ENCODE measurements at places on chromosomes 3 and 15.

GRCh38 chr3:67619991-67620390 lies 34.4 kb downstream of the SUCLG2 start:
- no peak for DNase-seq

GRCh38 chr3:61425356-61425755 lies 136.0 kb upstream of the PTPRG start:
- DNase-seq = no peak

DNA sequence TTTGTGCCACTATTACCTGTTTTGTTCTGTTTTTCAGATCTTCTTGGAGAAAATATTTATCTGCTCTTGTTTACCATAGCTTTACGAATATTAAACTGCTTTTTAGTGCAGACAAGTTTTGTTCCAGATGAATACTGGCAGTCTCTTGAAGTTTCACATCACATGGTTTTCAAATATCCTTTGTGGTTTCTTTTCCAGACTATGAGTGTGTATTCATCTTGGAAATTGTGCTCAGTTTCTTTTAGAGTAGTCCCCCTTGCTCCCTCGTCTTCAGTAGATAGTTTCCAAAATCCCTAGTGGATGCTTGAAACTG lies 1.2 kb downstream of the PIGB start:
- DNase-seq = no peak

- no peak for DNase-seq
Observed at GRCh38 chr3:11556851-11557644, 86.7 kb downstream of the VGLL4 start.

DNA sequence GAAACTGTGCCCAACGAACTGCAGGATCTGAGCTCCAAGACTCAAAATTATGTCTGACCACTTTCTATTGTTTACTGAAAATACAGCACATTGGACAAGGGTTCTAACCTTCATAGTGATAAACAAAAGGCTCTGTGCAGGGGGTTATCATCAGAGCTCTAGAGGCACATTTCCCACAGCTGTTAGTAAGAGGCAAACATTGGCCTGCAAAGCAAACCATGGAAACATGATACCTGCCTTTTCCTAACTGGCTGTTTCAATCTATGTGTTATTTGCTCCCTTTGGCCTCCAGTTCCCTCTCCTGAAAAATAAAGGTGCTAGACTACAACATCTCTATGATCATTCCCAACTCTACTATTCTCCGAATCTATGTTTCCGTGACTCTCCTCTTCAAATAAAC lies 159.7 kb upstream of the ARHGEF26 start:
- DNase-seq = no peak

DNA sequence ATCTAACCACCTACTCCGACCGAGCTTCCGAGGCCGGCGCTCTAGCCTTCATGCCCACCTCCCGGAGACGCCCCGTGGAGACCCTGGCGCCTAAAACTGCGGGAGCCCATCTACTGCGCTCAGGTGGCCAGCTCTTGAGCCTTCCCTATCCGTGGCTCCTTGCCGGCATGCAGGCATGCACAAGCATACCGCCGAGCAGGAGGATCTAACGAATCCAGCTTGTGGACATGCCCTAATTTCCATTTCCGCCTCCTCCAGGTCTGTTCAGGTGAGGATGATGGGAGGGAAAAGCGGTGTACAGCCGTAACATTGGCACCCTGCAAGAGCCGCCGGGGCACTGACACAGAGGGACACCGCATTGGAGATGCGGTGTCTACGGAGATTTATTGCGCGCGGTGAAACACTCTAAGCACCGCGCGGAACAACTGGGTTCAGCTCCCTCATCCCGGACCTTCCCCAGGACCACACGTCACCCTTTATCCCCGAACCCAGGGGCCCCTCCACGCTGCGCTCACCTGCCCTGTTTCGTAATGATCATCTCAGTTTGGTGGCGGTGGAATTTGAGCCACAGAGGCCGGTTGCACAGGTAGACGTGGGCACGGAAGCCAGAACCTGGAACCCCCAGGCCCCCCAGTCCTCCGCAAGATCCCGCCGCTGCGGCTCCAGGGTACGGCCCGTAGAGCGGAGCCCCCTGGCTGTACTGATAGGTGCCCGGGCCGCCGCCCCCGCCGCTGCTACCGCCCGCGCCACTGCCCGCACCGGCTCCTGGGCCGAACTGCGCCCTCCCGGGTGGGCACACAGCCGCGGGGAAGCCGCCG lies 1.0 kb downstream of the EOMES start:
- DNase-seq = no peak

DNA sequence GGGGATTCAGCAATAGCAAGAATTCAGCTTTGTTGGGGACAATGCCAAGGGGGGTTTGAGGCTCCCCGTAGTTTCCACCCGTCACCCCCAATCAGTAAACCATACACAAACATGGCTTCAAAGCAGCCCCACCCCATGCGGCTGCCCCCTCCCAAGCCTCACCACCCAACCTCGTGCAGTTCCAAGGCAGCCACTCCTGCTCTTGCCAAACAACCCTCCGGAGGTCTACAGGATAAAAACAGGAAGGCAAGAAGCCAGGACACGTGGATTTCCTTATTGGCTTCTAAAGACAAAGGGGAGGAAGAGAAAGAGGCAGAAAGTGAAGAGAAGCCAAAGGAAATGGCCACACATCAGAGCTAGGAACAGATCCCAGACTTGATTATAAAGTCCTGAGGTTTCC lies 121.1 kb downstream of the SHQ1 start:
- DNase-seq = no peak

DNA sequence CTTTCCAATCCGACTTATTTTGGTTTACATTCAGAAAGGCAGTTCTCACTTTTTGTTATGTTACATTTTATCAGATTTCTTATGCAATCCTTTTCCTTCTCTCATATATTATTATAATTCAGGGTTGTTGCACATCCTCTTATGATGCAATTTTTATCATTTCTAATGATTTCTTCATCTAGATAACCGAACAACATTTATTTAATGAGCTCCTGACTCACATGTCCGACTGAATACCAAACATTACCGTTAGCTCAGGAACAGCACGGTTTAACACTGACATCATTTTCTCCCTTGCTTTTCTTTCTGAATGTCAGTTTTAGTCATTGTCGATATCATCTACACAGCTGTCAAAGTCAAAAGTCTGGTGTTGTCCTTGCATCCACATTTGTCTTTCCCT lies 199.2 kb downstream of the BCHE start:
- DNase-seq = no peak

GRCh38 chr3:114361391-114361790 lies 67.6 kb downstream of the TIGIT start:
- no peak for DNase-seq

DNA sequence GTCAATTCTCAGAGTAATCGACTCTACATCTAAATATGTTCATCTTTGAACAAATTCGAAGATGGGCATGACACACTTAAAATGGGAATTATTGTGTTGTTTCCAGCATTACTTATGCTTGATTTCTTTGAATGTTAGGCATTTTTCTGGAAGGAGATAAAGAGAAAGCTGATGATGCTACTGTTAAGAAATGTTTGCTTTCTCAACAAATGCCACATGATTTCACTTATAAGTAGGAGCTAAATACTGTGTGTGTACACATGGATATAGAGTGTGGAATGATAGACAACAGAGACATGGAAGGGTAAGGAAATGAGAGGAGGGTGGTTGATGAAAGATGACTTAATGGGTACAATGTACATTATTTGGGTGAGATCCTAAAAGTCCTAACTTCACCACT lies 400.9 kb downstream of the TBL1XR1 start:
- no peak for DNase-seq

DNA sequence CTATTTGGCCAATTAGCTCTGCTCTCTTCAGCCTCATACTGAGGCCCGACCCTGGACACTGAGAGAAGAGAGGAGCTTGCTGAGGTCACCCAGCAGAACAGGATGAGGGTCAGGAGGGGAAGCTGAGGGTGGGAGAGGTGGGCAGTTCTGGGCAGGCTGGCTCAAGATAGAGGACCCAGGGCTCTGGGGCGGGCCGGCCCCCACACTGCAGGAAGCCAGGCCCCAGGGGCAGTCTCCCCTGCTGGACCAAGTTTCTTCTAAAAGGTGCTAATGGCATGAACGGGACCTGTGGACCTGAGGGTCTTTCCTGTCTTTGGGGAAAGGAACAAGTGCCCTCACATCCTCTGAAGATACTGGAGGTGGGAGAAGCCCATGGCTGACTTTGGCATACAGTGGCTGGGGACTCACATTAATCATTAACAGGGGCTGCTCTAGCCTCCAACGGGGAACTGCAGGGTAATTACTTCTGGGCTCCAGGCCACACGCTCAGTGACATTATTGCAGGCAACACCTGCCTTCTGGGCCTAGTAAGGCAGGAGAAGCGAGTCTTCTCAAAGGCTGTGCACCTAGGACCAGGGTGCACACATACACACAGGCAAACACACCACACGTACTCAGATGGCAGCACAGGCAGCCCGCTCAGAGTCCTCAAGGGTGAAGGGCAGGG lies 10.6 kb downstream of the HCN4 start:
- no peak for DNase-seq

GRCh38 chr3:187737368-187738070 lies 7.7 kb downstream of the BCL6 start:
- DNase-seq = peak; percentile 92

DNA sequence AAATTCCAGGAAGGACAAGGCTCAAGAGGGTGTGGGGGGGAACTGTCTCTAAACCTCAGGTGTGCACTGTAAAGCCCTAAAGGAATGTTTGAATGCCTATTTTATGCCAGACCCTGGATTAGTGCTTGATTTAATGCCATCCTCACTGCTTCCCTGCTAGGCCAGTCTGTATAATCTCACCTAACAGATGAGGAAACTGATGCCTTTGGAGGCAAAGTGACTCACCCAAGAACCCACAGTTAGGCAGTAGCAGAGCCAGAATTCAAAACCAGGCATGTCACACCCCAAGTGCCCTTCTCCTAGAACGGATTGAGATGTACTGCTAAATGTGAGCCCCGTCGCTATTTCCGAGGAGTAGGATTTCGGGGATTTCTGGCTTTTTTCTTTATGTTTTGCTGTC lies 7.8 kb downstream of the CAMK1 start:
- no peak for DNase-seq

DNA sequence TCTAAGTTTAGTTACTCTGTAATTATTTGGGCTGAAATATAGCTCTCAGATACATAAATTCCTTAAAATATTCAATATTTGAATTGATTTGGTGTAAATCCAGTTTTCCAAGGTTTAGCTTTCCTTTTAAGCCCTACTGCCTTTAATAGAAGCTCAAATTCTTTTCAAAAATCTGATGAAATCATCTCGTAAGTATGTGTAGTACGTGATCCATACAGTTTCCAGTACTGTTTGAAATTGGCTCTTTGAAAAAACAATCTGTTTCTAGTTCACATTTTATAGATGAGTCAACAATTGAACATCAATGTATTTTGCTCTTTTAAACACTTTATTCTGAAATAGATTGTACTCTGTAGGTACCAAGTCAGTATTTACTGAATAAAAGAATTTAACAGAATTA lies 84.2 kb downstream of the LRRC49 start:
- DNase-seq = no peak

- DNase-seq = no peak
Observed at GRCh38 chr15:68749793-68750192, 70.9 kb downstream of the ANP32A start.

GRCh38 chr15:49953421-49953820 lies 165.6 kb downstream of the ATP8B4 start:
- DNase-seq = no peak

DNA sequence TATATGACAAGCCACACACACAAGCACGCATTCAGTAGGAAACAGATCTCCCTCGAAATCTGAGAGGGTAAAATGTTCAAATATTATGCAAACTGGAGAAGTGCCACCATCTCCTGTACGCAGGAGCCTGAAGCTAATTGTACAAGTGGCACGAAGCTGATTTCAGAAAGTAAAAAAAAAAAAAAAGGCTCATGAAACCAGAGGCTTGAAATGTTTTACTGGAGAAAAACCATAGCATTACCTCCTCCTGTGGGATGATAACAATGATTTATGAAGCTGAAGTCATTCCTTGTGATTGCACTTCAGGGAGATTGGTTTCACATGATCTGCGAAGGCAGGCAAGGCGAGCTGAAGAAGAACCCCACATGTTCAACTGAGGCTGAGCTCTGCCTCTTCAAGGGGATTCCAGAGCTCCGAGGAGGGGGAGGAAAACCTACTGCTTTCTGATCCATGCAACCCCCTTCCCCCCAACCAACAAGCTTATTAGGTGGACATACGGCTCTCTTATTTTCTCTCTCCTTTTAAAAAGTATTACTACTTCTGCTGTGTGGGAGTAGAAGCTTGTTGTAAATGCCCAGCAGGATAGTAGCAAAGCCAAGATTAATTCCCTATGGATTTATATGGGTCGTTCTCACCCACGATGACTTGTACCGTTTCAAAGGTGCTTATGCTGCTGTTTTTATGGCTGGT lies 101.1 kb downstream of the GREM1 start:
- no peak for DNase-seq

- no peak for DNase-seq
Observed at GRCh38 chr3:59908701-59909100, 858.9 kb upstream of the CFAP20DC start.

DNA sequence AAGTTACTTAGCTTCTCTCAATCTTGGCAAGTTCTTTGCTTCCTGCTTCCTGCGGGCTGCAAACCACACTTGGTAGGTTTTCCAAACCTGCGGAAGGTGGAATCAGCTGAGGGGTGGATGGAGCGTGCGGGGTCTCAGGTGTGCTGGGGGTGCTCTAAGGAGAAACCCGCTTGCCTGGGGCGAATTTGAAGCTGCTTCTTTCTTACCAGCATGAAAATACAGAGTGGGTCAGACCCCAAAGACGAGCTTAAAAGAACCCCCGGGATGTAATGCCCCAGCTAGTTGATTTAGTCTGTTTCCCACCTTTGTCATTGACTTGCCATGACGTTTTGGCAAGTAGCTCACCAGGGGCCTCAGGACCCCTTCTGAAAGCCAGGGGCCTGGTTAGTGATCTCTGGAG lies 28.8 kb upstream of the CORO2B start:
- no peak for DNase-seq

- DNase-seq = no peak
Observed at GRCh38 chr15:98568382-98569017, 79.8 kb upstream of the IGF1R start.

GRCh38 chr3:105764378-105765307 lies 104.2 kb downstream of the CBLB start:
- DNase-seq = no peak

DNA sequence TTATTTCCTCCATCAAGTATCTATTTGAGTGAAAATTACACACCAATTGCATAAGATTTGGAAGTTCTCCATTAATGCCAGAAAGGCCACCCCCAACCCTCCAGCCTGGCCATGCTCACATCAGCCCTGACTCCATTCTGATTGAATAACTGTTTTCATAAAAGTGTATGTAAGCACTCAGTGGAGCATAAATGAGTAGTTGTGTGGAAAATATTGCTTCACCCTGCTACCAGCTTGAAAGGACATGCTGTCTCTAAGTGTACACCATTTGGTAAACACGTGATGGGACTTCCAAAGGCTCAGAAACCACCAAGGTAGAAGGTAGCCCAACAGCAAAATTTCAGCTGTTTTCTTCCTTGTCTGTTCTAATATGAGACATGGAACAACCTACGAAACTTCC lies 393.8 kb downstream of the ZNF385D start:
- DNase-seq = no peak

GRCh38 chr15:44145495-44145894 lies 49.6 kb downstream of the FRMD5 start:
- DNase-seq = no peak

GRCh38 chr3:188756241-188756640 lies 415.5 kb upstream of the TPRG1 start:
- no peak for DNase-seq

GRCh38 chr3:85185495-85185894 lies 226.7 kb downstream of the CADM2 start:
- DNase-seq = no peak

GRCh38 chr3:12188681-12189287 lies 30.1 kb upstream of the TIMP4 start:
- DNase-seq = peak; percentile 77
